ENCODE measurements at places on chromosomes 12 and 14. TPM values are rescaled to one million over a fixed set of nuclear protein-coding genes. Genes with fewer than 3 reads are reported as not detected.

AQP6 gene
- not detected for total RNA-seq

TSHR gene
- 593 TPM for total RNA-seq

DNA sequence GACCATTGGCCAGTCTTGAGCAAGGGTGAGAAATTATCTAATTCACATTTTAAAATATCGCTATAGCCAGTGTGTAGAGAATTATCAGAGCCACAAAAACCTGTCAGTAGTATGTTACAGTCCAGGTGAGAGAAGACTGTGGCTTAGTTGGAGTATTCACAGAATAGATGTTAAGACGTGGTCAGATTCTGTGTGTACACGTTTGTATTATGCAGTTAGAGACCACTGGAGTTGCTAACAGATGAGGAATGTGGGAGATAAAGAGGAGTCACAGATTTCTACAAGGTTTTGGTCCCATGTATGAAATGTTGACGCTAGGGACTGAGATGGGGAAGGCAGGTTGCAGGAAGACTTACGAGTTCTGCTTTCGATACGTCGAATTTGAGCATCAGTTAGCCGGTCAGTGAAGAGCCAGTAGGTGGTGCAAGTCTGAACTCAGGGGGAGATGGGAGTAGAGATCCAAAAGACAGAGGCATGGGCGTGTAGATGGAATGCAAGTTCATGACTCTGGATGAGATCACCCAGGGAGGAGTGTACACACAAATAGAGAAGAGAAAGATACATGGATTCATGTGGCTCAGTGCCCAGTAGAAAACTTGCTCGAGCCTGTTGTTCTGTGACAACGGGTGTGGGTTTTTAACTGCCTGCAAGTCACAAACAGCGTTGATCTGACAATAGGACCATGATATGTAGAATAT is 114.8 kb upstream of the FLRT2 start:
- H3K4me1 ChIP-seq = no peaks in the 10 kb centered on the region
- H3K36me3 ChIP-seq = no peaks in the 10 kb centered on the region
- peak; percentile 11 for DNase-seq
- H3K4me3 ChIP-seq = no peak overlapping the region

MYH7 gene
- not detected for total RNA-seq

GRCh38 chr12:107033758-107034739 is 47.1 kb upstream of the MTERF2 start:
- no peaks in the 10 kb centered on the region for H3K27me3 ChIP-seq
- DNase-seq = no peak
- H3K4me1 ChIP-seq = peaks cover 56% of the 10 kb centered on the region
- no peaks in the 10 kb centered on the region for H3K36me3 ChIP-seq
- H3K4me3 ChIP-seq = no peak overlapping the region

GRCh38 chr12:52819731-52820510 is 6.0 kb upstream of the KRT4 start:
- DNase-seq = no peak
- H3K4me1 ChIP-seq = peaks cover 4% of the 10 kb centered on the region
- no peaks in the 10 kb centered on the region for H3K27me3 ChIP-seq
- H3K27ac ChIP-seq = no peak overlapping the region
- H3K36me3 ChIP-seq = no peaks in the 10 kb centered on the region

All from thyroid gland (tissue), 4 donors.